ENCODE measurements at places on chromosomes 2 and 18.

GRCh38 chr2:215020283-215020682 lies 118.1 kb downstream of the ABCA12 start:
- DNase-seq = no peak

DNA sequence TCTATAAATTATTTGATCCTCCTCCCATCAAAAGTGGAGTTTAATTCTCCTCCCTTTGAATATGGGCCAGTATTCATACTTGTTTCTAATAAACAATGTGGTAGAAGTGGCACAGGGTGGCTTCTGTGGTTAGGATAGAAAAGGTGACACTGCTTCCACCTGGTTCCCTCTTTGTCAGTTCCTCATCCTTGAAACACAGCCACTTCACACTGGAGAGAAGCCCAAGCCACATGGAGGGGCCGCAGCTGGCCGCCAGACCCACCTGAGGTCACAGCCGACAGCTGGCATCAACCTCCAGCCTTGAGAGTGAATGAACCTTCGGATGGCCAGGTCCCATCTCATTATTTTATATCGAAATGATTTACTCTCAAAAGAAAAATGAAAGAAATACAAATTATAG lies 27.5 kb upstream of the SLC66A3 start:
- no peak for DNase-seq

DNA sequence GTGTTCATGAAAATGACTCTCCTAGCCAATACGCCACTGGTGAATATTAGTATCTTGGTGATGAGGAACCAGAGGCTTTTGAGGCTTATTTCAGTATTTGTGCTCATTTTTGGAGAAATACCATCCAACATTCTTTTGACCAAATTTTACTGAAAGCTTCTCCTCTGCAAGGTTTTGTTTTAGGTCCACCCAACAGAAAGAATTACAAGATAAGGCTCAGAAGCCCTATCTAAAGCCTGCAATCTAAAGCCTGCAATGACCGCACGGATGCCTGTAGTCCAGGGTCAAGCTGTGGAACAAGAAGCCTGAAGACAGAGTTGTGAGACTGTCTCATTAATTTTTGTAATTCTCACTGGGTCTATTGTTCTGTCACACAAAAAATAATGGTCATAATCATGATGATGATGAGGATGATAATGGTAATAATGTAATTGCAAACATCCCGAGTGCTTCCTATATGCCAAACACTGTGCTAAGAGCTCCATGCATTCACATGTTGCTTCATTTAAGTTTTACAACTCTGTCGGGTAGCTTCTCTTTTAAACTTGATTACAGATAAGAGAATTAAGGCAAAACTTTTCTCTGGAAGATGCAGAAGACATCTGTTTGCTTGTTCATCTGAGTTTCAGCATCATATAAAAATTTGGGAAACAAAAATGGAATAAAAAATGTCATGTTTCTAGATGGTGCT lies 33.2 kb upstream of the NCOA1 start:
- no peak for DNase-seq

DNA sequence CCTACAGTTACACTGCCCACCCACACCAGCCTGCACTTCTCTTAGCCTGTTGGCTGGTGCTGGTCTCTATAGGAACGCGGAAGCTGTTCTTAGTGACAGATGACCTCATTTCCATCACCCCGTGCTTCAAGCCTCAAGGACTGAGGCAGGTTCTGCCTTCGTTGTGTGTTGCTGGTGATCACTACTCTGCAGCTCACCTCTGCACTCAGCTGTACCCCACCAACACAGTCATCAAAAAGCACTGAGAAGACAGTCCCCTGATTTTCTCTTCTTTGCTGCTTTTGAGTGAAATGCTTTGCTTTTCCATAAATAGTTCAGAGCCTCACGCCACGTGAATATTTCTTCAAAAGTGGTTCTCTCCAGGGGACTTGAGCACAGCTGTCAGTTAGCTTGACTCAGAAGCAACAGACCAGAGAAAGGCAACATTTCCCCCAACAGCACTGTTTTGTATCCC lies 225.7 kb upstream of the CCDC150 start:
- no peak for DNase-seq

DNA sequence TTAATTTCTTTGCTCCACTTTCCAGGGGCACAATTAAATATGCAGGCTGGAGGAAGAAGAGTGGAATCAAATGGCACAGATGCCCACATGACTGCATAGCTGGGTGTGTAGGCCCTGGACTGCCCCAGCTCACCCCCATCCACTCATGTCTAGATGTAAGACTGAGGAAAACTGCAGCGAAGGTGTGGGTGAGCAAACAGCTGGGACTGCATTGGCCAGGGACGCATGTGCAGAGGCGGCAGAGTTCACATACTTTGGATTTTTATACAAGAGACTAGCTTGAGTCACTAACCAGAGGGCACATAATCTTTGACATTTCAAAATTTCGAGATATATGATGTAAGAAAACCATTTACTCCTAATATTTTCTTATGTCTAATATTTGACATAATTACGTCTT lies 60.1 kb downstream of the SPIRE1 start:
- peak; percentile 84 for DNase-seq

Data from M059J (cell line).